ENCODE measurements at places on chromosomes 12 and 14.

DNA sequence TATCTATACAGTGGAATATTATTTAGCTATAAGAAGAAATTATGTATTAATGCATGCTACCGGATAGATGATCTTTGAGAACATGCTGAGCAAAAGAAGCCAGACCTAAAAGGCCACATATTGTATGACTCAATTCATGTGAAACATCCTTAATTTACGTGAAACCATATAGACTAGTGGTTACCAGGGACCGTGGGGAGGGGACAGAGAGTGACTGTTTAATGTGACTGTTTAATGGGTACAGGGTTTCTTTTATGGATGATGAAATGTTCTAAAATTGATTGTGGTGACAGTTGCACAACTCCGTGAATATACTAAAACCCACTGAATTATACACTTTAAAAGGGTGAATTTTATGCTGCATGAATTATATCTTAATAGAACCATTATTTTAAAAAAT is 8.5 kb upstream of the BCL7A start:
- DNase-seq, result no peak

GRCh38 chr12:33587784-33588712 is 148.4 kb upstream of the SYT10 start:
- no peak for DNase-seq

DNA sequence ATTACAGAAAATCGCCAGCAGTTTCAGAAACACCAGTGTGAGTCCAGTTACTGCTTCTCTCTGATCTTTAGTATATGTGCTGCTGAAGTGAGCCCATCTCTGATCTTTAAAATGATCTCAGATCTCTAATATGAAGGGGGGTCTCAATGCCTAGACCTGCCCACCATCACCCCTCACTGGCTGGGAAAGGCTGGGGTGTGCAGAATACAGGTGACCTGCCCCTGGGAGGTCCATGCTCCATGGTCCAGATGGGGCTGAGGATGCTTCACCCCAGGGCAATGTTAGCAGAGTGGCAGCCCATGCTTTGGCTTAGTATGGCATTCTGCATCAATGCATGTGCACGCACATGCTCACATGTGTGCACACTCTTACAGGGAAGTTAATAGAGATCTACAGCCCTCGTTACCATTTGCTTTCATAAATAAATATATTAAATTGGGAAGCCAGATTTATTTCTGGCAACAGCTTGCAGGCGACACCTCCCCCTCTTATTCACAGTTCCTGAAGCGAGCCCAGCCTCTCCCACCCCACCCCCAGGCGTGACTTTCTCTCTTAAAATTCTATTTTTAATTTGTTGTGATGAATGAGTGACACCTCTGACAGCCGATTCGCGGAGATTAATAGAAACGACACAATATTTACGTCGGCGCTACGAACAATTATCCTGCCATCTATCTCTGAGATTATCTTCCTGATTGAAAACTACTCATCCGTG is 104.7 kb upstream of the ESRRB start:
- DNase-seq, result no peak

GRCh38 chr14:28719130-28719529 is 47.5 kb upstream of the FOXG1 start:
- DNase-seq, result no peak

GRCh38 chr14:35375558-35376025 is 29.0 kb downstream of the NFKBIA start:
- no peak for DNase-seq

Data from activated T-cell treated with anti-CD3 and anti-CD28 coated beads, Interleukin-2, amount 50 U/mL, for 72 hours (primary cell).